ENCODE measurements at places on chromosomes 6 and 20. TPM values are rescaled to one million over a fixed set of nuclear protein-coding genes. Genes with fewer than 3 reads are reported as not detected.

DNA sequence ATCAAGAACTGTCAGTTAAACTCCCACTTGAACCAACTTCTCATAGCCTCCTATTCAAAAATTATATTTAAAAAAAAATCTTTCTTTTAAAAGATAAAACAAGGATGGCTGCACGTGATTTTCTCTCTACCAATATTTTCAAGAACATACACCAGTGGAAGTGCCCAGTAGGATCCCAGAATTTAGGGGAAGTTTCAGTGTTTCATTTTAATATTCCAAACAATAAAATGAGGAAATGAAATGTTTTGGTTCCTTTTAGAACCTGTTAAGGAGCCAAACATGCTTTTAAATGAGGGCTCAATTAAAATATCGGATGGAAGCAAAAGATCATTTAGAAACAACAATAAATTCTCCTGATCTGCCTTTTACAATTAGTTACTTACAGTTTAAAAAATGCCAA lies 26.4 kb upstream of the PRELID3B start:
- DNase-seq, result no peak

- no peak for DNase-seq
Measured at GRCh38 chr6:99269207-99269606, 80.3 kb downstream of the FAXC start.

The MOXD1 gene
- 1.9 TPM for total RNA-seq

The MATN4 gene
- total RNA-seq, result not detected

DNA sequence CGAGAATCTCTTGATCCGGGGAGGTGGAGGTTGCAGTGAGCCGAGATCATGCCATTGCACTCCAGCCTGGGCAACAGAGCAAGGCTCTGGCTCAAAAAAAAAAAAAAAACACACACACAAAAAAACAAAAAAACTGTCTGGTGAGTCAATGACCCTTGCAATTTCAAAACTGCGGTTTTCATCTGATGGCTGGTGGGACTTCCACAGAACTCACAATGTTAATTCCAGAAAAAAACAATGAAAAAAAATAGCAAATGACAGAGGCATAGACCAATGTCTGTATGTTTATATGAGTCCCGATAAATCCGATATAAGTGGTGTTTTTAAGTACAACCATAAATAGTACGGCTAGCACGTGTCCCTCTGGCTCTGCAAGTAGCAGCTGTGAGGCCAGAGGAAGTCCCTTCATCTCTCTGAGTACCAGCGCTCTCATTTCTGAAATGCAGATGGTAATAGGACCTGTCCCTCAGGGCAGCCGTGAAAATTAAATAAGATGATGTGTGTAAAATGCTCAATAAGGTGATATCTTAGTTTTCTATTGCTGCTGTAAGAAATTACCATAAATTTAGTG lies 21.9 kb upstream of the PTPN1 start:
- no peak for DNase-seq

- no peak for DNase-seq
Measured at GRCh38 chr20:17685168-17685567, 3.1 kb upstream of the RRBP1 start.

The TPBG gene
- total RNA-seq, result 7.9 TPM

DNA sequence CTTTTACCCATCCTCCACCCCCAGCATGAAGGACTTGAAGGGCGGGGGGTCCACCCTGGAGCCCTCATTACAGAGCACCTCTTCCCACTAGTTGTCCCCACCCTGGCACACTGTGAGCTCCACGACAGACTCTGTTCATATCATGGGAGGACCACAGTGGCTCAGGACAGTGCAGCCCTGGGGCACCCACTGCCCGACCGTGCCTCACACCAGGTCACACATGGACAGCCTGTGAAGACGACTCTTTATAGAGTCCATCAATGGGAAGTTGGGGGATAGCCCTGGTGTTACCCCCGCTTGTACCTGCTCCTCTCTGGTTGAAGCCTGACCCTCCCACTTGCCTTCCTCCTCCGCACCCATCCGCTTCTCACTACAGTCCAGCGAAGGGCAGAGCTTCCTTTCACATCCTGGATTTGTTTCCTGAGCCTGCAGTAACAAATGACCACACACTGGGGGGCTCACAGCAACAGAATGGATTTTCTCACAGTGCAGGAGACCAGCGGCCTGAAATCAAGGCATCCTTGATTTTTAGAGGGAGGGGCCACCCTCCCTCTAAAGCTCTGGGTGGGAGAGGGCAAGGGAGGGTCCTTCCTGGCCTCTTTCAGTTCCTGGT lies 15.5 kb downstream of the ZNF831 start:
- no peak for DNase-seq

DNA sequence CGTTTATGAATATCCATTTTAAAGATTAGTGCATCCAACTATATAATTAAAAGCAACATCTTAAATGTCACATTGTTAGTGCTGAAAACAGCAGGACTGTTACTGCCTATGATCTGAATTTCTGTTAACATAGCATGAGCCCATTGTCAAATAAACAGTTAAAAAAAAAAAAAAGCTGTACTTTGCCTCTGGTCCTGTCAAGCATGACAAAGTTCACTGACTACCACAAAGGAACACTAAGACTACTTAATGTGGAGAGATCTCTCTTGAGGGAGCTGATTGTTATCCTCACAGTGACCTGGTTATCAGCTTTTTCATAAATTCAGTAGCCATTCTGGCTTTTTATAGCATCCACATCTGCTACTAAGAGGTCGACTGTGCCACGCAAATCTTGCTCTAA lies 228.1 kb downstream of the TMEM200A start:
- DNase-seq, result no peak

GRCh38 chr6:8110725-8111124 lies 8.4 kb upstream of the EEF1E1 start:
- no peak for DNase-seq

DNA sequence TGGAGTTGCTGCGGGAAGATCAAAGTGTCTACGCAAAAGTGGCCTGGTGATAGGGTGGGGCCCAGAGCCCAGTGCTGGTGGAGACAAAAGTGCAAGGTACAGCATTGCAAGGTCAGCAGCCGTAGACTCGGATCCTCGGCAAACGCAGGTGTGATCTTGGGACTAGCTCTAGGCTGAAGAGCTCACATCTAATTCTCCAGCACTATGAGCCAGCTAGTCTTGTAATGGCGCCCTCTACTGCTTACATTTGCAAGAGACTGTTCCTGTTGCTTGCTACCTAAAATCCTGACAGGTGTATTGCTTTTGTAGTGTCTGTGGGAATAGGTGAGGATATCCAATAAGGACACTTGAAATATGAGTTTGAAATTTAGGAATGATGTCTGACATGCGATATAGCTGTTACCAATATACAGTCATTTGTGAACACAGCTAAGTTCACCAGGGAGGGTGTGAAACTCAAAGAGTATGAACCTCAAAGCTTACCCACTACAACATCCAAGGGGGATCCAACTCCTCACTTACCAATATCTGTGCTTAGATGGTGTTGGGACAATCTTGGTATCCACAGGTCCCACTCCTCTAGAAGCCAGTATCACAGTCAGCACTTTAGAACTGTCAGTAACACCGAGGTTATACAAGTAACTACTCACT lies 58.4 kb downstream of the PDE7B start:
- DNase-seq, result peak; percentile 8

GRCh38 chr20:48983423-48984400 lies 62.2 kb downstream of the ARFGEF2 start:
- peak; percentile 81 for DNase-seq

DNA sequence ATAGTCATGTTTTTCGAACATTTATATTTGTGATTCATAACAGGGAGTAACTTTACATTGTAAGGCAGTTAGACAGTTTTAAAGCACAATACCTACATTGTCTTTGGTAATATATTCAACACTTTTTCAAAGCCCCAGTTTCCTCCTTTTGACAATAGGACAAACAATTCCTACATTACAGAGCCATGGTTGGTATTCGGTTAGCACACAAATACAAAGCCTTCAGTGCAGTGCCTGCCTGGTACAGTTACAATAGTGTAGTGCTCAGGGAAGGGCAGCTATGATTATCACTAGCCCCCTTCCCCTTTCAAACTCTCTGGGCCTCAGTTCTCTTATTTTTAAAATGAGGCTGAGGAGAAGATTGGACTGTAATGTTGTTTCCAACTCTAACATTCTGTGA lies 207.8 kb downstream of the TPBG start:
- DNase-seq, result no peak

GRCh38 chr20:56626367-56627121 lies 2.6 kb upstream of the TFAP2C start:
- peak; percentile 14 for DNase-seq

- DNase-seq, result no peak
Measured at GRCh38 chr20:41221614-41222218, 84.4 kb downstream of the PLCG1 start.

GRCh38 chr20:33669224-33669623 lies 2.5 kb downstream of the ACTL10 start:
- DNase-seq, result no peak

GRCh38 chr20:8853805-8854338 lies 215.0 kb upstream of the PLCB4 start:
- DNase-seq, result peak; percentile 8

DNA sequence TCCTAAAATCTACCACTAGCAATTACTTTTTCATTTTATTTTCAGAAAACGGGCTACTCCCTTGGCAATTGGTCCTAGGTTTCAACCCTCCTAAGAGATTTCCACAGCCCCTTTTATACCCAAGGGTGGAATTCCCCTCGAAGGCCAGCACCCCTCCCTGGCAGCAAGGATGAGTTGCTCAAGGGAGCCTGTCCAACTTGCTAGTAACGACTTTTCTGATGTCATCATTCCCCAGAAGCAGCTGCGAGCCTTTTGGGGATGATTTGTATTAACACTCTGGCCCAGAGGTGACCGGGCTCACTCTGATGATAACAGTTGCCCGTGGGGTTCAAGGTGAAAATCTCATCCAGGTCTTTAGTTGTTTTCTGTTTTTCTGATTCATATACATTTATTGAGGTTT lies 30.7 kb upstream of the NAA20 start:
- DNase-seq, result peak; percentile 63

- DNase-seq, result no peak
Measured at GRCh38 chr6:156842598-156843250, 65.5 kb downstream of the ARID1B start.

The BTN1A1 gene
- not detected for total RNA-seq

GRCh38 chr6:82441047-82441855 lies 77.6 kb downstream of the TPBG start:
- no peak for DNase-seq

The TFAP2A gene
- 14.8 TPM for total RNA-seq

The ZC2HC1B gene
- not detected for total RNA-seq

The CLDN20 gene
- not detected for total RNA-seq

The LY6G6D gene
- total RNA-seq, result not detected

The REM1 gene
- not detected for total RNA-seq

DNA sequence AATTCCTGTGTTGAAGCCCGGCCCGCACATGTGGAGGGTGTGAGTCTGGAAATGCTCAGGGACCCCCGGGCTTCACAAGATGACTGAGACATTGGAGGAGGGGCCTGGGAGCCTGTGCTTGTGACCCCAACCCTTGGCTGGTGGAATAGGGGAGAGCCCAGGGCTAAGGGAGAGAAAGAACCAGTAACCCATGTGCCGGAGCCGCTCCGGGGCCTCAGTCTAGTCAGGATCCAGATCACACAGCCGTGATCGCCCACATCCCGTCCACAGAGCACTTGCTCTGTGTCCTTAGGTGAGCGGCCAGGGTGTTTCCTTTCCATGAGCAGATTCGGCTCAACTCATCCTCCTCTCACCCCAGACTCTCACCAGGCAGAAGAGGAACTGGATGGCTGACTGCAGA lies 152.3 kb upstream of the RPS6KA2 start:
- DNase-seq, result no peak

- DNase-seq, result no peak
Measured at GRCh38 chr20:45997187-45997586, 11.5 kb upstream of the MMP9 start.

The LTB gene
- not detected for total RNA-seq

The SLC35F1 gene
- total RNA-seq, result not detected

- DNase-seq, result no peak
Measured at GRCh38 chr6:109238396-109238795, 143.1 kb downstream of the CEP57L1 start.

The PRDM13 gene
- total RNA-seq, result not detected

DNA sequence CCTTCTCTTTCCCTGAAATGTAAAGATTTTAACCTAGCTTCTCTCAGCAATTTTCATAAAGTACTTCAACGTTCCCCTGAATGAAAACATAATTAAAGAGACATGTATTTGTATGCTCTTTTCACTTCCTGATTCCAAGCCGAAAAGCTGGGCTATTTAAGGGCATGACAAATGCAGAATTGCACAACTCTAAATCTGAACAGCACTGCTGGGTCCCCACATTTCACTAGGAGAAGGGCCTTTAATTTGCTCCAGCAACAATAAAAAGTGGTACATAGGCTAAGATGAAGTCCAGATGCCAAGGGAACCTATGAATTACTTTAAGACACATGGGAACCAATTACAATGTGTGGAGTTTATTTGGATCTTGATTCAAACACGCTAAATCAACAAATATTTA lies 42.0 kb downstream of the IRAK1BP1 start:
- no peak for DNase-seq

- DNase-seq, result no peak
Measured at GRCh38 chr6:20978151-20978614, 443.9 kb downstream of the CDKAL1 start.

The MMP24 gene
- 52.3 TPM for total RNA-seq

The SLC32A1 gene
- total RNA-seq, result not detected

The GRIK2 gene
- total RNA-seq, result not detected

GRCh38 chr20:58891086-58891717 lies 38.7 kb downstream of the GNAS start:
- peak; percentile 82 for DNase-seq

The TSHZ2 gene
- total RNA-seq, result not detected

GRCh38 chr6:160520043-160520904 lies 143.8 kb downstream of the LPA start:
- DNase-seq, result peak; percentile 60

All from MG63 (cell line).